ENCODE measurements at places on chromosomes 1 and 21.
A peak's percentile ranks its signal among the peaks of the same experiment; 100 is the strongest.

- DNase-seq, result no peak
Observed at GRCh38 chr21:16504766-16505165, 775.0 kb downstream of the USP25 start.

DNA sequence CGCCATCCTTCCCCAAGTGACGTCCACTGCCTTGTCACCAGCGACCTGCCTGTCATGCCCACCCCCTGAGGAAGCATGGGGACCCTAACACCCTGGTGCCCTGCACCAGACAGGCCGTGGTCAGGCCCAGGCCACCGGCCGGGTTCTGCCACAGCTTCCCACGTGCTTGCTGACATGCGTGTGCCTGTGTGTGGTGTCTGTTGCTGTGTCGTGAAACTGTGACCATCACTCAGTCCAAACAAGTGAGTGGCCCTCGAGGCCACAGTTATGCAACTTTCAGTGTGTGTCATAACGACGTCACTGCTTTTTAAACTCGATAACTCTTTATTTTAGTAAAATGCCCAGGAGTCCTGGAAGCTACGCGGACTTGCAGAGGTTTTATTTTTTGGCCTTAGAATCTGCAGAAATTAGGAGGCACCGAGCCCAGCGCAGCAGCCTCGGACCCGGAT, 8.5 kb upstream of the CTRC start:
- DNase-seq, result no peak

- no peak for DNase-seq
Observed at GRCh38 chr1:91314643-91315042, 90.0 kb downstream of the HFM1 start.

- no peak for DNase-seq
Observed at GRCh38 chr1:53811414-53811851, 26.7 kb downstream of the NDC1 start.

DNA sequence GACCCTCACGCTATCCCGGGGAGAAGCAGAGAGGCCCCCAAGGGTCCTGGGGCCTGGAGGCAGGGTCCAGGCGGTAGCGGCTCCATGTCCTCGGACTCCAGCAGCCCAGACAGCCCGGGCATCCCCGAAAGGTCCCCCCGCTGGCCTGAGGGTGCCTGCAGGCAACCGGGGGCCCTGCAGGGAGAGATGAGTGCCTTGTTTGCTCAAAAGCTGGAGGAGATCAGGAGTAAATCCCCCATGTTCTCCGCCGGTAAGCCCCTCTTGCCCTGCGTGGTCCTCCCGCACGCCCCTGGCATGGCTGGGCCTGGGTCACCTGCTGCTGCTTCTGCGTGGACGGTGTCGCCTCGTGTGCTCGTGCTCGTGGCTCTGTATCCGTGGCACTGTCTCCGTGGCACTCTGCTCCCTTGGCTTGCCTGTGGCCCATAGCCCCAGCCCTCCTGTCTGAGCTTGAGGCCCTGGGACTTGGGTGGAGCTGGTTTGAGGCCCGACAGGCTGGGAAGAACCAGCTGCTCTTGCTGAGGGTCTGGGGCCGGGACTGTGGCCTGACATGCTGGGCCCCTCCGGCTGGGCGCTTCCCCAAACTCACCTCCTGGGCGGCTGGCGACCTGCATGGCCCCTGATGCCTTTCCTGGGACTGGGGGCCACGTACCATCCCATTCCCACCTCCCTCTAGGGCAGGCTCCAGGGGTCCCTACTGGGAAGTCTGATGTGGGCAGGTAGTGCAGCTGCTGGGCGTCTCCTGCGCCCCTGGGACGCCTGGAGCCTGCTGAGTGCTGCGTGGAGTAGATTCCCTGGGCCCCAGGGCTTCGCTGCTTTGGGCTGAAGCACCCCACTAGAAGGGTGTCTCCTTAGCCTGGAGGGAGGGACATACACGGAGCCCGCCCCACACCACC, 23.5 kb downstream of the PANK4 start:
- DNase-seq, result no peak

DNA sequence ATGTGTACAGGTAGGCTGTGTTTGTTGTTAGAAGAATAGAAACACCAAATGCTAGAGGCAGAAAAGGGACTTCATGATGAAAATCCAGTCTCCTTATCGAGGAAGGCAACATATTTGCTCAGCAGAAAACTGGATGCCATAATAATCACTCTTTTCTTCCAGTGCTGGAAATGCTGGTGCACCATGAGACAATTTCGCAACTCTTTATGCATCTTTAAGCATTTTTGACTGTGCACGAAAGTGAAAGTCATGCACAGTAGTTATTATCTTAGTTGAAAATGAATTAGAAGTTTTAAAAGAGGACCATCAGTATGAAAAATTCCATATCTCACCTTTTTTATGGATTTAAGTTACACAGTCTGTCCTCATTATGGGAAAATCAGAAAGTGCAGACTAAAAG, 29.1 kb downstream of the SMYD2 start:
- no peak for DNase-seq

DNA sequence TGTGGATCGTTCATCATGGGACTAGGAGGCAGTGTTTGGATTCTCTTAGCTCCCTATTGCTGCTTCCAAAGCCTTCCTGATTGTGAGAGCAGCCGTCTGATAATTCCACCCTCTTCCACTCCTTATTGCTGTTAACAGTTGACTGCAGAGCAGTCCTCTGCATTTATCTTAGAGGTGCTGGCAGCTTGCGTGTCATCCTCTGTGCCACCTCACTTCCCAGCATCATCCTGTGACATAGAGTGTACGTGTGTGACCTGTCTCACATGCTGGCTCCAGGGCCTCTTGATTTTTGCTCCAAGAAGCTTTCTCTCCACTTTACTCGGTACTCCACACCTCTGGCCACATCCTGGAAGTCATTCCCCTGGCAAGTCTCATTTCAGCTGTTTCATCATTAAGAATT, 53.0 kb upstream of the DYNLT5 start:
- DNase-seq, result no peak

GRCh38 chr1:111793923-111794322, 38.2 kb downstream of the DDX20 start:
- DNase-seq, result no peak

GRCh38 chr21:46000731-46001641, 19.4 kb downstream of the COL6A1 start:
- DNase-seq, result no peak

- DNase-seq, result no peak
Observed at GRCh38 chr1:5647234-5647633, 345.0 kb downstream of the NPHP4 start.

GRCh38 chr1:245575710-245576109, 420.9 kb downstream of the KIF26B start:
- no peak for DNase-seq

GRCh38 chr1:6688001-6688400, 13.6 kb downstream of the DNAJC11 start:
- no peak for DNase-seq

DNA sequence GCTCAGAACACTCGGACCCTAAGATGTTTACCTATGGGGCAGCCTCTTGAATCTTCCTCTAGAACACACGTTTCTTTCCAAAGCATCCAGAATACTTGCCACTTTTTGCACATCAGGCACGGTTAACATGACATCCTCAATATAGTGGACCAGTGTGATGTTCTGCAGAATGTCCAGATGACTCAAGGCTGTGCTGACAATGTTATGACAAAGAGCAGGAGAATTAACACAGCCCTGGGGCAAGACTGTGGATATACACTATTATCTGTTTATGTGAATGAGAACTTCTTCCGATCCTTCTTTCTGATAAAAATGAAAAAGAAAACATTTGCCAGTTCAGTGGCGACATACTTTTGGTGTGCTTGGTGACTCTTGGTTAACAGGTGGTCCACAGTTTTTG, 154.3 kb downstream of the PDE4B start:
- DNase-seq, result no peak

DNA sequence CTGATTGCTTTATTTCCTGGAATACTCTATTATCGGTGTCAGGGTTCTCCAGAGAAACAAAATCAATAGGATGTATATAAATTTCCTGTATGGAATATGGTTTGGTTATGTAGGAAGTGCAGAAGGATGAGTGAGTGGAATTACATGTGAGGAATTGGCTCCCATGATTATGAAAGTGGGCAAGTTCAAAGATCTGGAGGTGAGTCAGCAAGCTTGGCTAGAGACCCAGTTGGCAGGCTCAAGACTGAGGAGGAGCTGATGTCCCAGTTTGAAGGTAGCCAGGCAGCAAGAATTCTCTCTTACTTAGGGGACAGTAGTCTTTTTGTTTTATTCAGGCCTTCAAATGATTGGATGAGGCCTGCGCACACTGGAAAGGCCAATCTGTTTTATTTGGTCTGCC, 57.5 kb downstream of the MAP3K7CL start:
- no peak for DNase-seq

DNA sequence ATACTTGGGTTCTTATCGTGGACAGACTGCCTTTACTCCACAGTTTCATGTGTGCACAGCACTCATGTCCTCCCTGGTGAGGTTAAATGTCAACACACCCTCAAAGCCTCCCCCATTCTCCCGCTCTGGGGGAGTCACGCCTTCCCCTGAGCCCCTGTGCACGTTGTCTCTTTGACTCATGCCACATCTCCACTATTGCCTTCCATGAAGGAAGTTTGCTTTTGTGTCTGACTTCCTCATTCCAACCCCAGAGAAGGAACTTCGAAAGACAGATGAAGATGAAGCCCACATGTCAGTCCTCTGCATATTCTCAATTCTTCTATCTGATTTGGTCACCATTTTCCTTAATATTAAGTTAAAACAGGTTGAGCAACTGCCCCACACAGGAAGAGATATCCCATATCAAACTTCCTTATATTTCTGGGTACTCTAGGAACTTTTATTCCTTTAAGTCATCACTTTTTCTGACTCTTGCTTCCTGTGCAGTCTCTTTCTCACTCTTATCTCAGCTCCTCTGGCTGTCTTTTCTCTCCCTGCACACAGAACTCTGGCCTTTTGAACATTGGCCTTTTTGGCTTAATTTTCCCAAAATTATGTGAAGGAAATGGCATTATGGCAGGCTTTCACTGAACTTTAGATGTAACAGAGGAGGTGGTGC, 41.5 kb downstream of the C4BPA start:
- peak; percentile 1 for DNase-seq

- no peak for DNase-seq
Observed at GRCh38 chr1:65164633-65165032, 16.6 kb downstream of the AK4 start.

GRCh38 chr1:234065794-234066447, 161.4 kb downstream of the SLC35F3 start:
- DNase-seq, result no peak

DNA sequence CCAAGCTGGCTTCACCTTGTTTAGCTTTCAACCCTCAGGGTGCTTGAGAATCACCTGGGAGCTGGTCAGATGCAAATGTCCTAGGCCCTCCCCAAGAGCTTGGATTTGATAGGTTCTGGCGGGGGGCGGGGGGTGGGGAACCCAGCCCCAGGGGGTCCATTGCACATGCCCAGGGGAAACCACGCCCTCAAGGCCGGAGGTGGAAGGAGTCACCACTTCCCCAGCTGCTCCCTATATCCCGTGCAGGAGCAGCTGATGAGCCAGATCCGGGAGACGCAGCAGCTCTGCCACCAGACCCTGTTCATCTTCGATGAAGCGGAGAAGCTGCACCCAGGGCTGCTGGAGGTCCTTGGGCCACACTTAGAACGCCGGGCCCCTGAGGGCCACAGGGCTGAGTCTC, 5.8 kb downstream of the TOR3A start:
- no peak for DNase-seq

DNA sequence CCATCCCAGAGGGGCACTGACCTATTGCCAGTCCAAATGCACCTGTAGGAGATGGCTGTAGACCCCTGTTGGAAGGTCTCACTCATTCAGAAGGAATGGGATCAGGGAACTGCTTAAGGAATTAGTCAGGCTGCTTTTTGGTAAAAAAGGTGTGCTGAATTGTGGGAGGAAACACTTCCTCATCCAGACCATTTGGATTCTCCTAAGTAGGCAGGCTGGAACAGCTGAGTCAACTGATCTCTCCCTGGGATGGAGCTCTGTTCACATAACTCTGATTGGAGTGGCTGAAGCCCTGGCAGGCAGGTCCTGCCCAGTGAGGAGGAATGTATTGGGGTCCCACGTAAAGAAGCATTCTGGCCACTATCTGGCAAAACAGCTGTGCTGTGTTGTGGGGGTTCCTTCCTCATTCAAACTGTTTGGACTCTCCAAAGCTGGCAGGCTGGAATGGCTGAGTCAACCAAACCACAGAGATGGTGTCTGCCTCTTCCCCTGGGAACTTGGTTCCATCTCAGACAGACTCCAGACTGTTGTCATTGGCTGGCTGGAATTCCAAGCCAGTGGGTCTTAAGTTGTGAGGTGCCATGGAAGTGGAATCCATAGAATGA, 70.7 kb upstream of the PDC start:
- no peak for DNase-seq

DNA sequence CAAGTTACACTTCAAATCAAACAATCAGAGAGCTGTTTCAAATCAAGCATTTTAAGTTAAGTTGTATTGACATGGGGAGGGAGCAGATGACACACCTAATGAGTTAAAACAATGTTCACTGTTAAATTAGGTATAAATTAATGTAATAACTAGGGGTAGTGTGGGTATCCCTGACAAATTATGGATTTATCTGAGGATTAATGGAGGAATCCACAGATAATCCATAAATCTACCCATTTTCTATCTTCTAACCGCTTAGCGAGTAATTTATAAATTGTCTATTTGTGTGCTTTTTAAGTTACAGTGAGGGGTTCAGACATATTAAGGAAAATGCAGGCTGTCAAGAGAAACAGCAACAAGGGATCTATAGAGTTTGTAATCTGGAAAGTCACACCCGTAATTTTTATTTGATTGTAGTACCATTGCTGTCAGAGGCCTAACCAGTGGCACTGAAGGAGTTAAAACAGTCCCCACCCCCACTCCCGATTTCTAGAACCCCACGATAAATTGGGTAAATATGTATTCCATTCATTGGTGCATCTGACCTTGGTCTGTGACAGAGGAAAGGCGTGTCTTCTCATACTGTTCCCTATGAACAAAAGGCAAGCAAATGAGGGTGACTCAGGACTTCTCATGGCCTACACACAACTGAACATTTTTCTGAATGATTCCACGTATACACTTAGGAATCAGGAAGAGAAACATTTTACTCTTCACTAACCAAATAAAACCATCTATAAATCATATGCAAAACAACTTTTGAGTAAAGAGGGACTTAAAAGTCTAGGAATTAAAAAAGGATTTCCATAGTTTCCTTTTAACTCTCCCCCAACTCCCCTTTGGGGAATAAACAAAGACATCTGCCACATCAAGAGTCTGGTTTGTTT, 7.4 kb downstream of the IRF2BP2 start:
- DNase-seq, result peak; percentile 62

GRCh38 chr21:8994640-8995511, 1526.5 kb upstream of the TPTE start:
- no peak for DNase-seq

GRCh38 chr1:6889875-6890480, 104.7 kb downstream of the CAMTA1 start:
- DNase-seq, result peak; percentile 33

- no peak for DNase-seq
Observed at GRCh38 chr1:54124472-54124871, 28.3 kb downstream of the CDCP2 start.
